AG09309 (cell line): ENCODE measurements at places on chromosomes 3 and 15.
A peak's percentile ranks its signal among the peaks of the same experiment; 100 is the strongest.

DNA sequence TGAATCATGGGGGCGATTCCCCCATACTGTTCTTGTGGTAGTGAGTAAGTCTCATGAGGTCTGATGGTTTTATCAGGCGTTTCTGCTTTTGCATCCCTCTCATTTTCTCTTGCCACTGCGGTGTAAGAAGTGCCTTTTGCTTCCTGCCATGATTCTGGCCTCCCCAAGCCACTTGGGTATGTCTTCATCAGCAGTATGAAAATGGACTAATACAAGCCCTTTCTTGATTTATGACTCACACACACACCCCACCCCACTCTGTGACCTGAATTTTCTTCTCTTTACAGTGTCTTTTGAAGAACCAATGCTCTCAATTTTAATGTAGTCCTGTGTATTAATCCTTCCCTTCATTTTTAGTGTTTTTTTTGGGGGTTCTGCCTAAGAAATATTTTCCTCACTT, 244.8 kb downstream of the PLCL2 start:
- no peak for DNase-seq

DNA sequence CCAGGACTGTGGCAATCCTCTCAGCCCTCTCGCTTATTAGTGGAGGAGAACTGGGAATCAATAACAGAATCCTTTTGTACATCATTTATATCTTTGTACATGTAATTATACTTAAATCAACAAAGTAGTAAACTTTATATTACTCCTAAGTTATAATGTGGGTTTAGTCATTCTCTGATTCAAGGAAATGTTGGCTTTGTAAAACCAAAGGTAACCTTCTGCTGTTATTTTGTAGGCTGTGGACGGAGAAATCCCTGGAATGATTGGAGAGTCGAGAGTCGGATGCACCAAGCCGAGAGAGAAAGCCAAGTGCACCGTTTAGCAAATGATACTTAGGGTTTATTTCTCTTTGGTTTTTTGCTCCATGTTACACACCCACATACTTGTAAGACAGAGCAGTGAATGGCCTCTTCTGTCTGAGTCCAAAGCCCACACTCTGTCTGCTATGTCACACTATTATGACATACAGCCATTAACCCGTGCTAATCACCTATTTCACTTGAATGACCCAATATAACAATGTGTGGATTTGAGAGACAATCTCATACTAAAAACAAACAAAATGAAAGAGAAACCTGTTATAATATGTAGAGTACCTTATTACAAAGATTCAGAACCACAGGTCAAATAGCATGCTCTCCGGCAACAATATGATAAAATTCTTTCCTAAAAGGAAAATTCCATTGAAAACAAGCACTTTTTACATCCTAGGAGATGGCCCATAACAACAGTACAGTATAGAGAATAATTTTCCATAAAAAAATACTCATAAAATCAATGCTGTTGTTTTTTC, 72.2 kb downstream of the MECOM start:
- no peak for DNase-seq

GRCh38 chr3:110070161-110070916, 733.0 kb upstream of the DPPA4 start:
- DNase-seq: no peak

DNA sequence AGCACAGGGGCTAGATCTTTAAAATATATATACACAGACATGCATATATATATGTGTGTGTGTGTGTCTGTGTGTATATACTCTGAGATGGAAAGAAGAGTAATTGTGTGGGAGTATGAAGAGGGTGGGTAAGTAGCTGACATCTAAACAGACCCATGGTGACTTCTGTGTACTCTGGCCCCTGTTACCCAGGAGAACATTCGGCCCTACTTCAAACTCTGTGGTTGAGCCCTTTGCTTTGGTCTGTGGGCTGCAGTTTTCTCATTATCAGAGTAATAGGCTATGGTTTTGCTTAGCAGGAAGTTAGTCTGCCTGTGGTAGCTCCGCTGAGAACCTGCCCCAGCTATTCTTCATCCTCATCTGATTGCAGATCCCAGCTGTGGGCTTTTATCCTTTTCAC, 141.4 kb downstream of the RBPMS2 start:
- DNase-seq: no peak

DNA sequence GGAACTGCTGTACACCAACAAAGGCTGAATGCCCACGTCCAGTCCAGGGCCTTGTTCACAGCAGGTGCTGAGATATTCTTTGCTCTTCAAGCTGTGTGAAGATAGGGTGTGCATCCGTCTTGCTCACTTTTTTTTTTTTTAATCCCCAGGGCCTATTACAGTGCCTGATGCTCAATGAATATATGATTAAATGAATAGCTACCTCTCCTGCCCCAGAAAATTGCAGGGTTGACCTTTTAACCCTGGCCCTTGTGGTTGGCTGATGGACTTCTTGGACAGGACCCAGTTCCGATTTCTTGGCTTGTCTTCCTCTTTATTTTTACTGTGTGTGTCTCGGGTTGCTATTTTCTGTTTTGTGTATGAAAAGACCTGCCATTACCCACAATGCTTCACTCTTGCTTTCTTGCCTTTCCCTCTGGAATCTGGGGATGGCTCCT, 2.9 kb upstream of the FYTTD1 start:
- no peak for DNase-seq

- DNase-seq: no peak
These were observed 456.2 kb downstream of the TBL1XR1 start for GRCh38 chr3:176740906-176741663.

DNA sequence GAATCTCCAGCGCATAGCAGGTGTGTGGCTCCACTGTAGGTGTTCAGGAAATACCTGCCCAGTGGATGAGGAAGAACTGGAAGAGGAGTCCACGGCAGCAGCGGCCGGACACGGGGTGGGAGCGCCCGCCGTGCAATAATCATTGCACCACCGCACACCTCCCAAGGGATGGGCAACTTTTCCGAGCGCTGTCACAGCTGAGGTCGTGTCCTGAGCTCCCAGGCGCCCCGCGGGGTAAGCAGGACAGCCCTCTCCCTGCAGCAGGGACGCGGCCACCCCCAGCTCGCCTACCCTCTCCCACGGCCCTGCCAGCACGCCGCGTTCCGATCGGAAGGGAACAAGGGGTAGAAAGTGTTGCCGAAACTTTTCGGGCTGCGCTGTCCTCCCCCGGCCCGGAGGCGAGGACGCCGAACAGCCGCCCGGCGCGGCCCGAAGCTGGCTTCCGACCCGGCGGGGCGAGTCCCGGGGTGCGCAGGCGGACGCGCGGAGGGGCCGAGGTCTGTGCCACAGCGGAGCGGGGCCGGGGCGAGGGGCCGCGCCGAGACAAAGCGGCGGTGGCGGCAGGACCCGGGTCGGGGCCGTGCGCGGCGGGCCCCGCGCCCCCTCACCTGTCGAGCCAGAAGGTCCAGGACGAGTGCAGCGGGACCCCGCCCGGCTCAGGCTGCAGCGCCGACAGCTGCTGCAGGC, 475 bp downstream of the EIF4E3 start:
- no peak for DNase-seq

DNA sequence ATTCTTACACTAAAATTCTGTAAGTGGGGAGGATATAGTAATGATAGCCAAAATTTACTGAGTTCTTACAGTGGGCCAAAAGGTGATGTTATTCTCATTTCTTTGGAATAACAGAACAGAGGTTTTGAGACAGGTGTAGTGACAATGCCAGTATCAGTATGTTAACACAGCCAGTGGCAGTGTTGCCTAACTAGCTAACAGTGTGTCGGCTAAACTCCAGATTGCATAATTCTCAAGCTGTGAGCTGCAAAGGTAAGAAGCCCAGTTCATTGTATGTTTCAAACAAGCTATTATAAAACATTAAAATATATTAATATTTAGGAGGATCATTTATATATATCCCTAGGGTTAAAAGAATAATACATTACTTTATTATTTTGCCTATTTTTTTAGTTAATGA, 920 bp downstream of the SLC15A2 start:
- no peak for DNase-seq

- DNase-seq: no peak
These were observed 38.3 kb upstream of the IL12A start for GRCh38 chr3:159950156-159950898.

- no peak for DNase-seq
These were observed 916 bp downstream of the IDH3A start for GRCh38 chr15:78149805-78150751.

GRCh38 chr3:183349421-183350157, 78.8 kb downstream of the MCF2L2 start:
- no peak for DNase-seq

GRCh38 chr3:185555860-185556347, 3.5 kb upstream of the LIPH start:
- DNase-seq: no peak

- peak; percentile 96 for DNase-seq
These were observed 73.7 kb upstream of the TSPAN3 start for GRCh38 chr15:77144492-77145070.

DNA sequence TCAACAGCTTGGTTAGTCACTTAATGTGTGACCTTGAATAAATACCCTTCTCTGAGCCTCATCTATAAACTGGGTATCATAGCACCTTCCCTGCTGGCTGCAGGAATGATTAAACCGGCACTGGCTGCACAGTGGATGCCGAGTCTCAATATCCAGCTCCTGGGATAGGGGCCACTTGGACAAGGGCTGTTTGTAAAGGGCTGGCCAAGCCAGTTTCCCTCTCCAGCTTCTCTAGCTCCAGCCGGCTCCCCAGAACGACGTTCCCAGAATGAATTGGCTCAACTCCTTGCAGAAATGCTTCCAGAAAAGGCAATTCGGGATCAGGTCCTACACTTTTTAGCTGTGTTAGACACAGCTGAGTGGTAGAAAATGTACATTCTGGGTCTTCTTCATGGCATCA, 58.8 kb downstream of the LSM3 start:
- no peak for DNase-seq

DNA sequence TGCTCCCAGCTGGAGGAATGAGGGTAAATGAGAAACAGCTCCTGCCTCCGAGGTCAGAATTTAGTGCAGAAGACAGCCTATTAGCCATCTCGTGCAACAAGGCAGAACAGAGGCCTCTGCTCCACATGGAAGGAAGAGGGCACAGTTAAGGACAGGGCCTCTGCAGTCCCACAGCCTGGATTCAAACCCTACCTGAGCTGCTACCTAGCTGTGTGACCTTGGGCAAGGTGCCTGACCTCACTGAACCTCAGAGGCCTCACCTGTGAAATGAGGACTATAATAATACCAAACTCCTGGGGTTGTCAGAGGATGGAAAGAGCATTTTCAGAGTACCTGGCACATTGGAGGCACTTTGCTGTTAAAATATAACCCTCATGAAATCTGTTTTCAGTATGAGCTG, 285.7 kb upstream of the CTNNB1 start:
- no peak for DNase-seq

DNA sequence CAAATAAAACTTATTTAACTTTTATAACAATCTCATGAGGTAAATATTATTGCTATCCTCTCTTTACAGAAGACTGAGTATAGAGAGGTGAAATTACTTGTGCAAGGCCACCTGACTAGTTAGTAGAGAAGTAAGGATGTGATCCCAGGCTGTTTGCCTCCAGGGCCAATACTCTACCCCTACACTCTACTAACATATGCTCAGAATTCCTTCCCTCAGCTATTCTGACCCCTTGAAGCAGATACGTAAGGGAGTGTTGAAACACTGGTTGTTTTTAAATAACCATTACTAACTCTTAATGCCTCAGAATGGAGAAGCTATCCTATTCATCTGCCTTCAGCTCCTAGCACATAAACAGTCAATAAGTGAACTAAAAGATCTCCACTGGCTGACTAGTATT, 24.1 kb downstream of the CSTA start:
- DNase-seq: no peak

- no peak for DNase-seq
These were observed 319.8 kb upstream of the LRRFIP2 start for GRCh38 chr3:37494216-37494615.

DNA sequence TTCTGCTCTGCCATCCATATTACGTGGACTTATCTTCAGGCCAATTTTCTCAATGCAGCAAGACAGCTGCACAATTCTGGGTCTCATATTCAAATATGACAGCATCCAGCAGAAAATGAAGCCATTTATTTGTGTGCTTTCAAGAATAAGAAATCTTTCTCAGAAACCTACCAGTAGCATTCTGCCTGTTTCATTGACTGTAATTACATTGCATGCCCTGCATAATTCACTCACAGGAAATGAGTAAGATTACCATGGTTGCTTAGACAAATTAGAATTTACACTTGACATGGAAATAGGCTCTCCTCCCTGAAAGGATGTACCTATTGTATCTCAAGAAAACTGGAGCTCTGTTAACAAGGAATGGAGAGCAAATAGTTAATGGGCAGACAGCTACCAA, 346.6 kb upstream of the DCBLD2 start:
- no peak for DNase-seq

DNA sequence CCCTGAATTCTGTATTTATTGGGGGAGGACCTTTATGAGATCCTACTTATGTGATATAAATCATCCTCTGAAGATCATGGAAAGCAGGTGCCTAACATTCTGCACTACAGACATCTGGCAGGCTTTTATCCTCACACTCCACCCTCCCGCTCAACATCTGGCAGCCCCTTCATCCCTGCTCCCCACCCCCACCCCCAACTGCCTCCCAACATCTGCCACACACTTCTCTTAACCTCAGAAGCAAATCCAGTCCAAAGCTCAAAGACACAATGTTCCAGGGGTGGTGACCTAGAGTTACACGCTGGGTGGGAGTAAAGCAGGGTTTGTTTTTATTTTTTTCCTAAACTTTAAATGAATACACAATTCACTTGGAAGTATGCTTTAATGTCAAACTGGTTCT, 184.5 kb upstream of the ATP11B start:
- DNase-seq: no peak

- DNase-seq: no peak
These were observed 21.4 kb upstream of the POC1A start for GRCh38 chr3:52175416-52176179.

GRCh38 chr3:88707837-88708236, 399.6 kb upstream of the EPHA3 start:
- DNase-seq: no peak

DNA sequence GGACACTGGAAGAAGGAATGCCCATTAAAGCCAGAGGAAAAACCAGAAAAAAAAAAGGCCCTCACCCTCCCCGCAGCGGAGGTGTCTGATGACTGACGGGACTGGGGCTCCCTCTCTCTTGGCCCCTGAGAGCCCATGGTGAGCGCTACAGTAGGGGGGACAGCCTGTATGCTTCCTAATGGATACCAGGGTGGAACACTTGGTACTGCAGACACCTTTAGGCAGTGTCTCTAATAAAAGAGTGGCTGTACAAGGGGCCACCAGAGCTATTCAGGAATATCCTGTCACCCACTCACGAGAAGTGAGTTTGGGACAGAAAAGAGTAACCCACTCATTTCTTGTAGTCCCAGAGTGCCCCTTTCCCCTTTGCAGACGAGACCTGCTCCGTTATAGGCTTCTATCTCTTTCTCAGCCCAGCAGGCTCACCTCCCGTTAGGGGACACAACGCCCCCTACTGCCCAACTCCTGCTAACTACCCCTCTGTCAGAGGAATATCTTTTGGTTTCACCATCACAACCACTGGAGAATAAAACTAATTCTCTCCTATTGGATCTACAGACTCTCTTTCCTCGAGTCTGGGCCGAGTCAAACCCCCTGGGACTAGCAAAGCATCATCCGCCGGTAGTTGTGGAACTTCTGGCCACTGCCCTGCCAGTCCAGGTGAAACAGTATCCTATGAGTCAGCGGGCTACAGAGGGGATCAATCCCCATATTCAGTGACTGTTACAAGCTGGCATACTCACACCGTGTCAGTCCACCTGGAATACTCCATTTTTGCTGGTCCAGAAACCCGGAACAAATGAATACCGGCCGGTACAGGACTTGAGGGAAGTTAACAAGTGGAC, 40.8 kb downstream of the ZBTB11 start:
- DNase-seq: no peak
